Substantia nigra (tissue), 51 donors: ENCODE measurements at places on chromosomes 4 and X.
A peak's percentile ranks its signal among the peaks of the same experiment; 100 is the strongest.

DNA sequence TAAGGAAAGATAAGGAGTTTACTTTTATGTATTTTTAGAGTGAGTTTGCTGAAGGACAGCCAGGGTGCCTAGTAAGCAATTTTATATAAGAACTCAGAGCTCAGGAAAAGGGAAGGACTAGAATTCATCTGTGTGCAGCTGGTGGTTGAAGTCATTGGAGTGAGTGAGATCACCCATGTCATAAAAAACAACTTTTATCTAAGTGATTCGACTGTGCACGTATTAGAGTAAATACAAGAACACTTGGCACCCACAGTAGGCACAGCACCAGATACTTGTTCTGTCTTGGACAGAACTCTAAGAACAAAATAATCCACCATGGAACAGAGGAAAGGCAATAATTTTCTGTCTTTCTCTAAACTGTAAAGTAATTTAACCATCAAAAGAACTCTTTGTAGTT, 31.6 kb downstream of the SYNPO2 start:
- DNase-seq: no peak

DNA sequence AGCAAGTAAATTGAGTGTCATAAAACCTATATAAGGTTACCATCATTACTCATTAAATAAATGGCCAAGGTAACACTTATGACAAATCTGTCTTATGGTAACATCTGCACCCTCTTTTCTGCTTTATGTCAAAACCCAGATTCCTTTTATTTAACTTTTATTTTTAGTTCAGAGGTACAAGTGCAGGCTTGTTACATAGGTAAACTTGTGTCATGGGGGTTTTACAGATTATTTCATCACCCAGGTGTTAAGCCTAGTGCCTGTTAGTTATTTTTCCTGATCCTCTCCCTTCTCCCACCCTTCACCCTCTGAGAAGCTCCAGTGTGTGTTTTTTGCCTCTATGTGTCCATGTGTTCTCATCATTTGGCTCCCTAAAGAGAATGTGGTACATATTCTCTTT, 930.7 kb downstream of the CCSER1 start:
- no peak for DNase-seq

- DNase-seq: no peak
These were observed 39.8 kb downstream of the GPM6A start for GRCh38 chr4:175772170-175772705.

GRCh38 chrX:118025226-118025625, 91.4 kb downstream of the KLHL13 start:
- no peak for DNase-seq

DNA sequence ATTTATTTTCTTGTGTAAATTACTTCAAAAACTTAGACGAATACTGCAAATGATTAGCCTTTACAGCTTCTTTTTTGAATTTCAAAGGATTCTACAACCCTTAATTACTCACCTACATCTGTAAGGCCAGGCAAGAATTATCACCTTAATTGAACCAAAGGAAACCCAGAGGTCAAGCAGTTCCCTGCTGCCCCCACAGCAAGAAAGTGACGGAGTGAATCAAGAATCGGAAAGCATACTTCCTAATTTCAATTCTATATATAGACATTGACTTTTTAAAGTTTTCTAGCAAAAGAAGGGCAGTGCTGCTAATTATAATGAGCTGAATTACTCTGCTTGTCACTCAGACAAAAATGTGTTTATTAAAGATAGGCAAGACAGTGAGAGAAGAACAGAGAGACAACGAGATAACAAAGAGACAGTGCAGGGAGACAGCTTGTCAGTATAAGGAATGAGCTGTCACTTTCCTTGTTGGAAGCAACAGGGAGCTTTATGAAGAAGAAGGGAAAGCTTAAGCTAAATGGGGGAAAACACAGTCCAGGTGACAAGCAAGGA, 47.5 kb upstream of the SPANXN4 start:
- DNase-seq: no peak

DNA sequence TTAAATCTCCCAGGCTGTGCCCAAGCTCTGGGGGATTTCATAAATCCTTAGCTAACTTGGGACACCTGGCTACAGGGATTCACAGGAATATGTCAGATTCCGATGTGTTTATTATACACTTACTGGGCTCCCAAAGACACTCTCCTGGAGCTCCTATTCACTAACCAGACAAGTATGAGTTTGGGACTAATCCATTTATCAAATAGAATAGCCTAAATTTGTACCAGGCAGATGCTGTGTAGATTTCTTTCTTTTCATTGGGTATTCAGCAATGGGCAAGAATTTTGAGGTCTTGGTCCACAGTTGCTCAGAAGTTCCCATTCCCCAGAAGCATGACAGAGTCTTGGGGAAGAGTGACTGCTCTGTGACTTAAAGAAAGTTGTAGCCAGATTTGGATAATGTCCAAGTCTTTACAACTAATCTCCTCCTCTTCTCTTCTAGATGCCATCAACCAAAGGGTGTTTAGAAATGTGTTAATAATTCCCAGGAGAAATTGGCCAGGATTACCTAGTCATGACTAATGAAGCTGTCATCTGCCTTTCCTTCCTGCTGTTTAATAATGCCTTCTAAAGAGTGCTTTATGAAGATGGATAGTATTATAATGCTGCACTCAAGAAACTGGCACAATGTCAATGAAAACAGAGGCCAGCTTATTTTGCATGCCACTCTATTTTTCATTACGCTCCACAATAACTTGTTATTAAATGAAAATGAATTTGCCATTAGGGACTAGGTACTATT, 120.9 kb downstream of the CHIC2 start:
- no peak for DNase-seq

DNA sequence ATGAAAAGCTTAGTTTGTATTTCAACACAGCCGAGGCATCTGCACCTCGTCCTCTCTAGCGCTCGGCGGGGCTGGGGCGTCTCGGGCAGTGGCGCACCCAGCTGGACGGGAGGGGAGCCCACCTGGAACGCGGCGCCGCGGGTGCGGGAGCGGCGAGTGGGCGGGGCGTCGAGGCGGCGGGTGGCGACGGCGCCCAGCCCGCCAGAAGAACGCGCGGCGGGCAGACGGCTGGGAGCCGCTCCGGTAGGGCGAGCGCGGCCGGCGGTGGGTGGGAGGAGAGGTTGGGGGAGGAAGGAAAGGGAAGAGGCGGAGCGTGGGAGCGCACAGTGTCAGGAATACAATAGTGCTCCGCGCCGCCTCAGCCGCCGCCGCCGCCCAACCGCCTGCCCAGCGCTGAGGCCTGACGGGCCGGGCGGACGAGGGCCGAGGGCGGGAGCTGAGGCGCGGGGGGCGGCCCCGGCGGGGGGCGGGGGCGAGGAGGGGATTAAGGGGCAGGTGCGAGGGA, at the start of gene JADE3:
TSS of gene JADE3 (plus strand) at position 324 of the 505 bp plus-strand sequence. CDS start 72,474 bp downstream, outside the sequence.
- peak; percentile 62 for DNase-seq

DNA sequence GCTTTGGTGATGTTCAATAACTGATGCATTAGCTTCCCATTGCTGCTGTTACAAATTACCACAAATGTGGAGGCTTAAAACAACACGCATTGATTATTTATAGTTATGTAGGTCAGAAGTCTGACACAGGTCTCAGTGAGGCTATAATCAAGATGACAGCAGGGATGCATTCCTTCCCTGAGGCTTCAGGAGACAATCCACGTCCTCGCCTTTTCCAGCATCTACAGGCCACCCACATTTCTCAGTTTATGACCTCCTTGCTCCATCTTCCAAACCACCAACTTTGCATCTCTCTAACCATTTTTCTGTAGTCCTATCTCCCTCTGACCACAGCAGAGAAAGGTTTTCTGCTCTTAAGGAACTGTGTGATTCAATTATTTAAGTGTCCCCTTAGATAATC, 92.5 kb downstream of the GASK1B start:
- no peak for DNase-seq

- DNase-seq: peak; percentile 34
These were observed 498 bp downstream of the RBMX start for GRCh38 chrX:136880003-136880451.

DNA sequence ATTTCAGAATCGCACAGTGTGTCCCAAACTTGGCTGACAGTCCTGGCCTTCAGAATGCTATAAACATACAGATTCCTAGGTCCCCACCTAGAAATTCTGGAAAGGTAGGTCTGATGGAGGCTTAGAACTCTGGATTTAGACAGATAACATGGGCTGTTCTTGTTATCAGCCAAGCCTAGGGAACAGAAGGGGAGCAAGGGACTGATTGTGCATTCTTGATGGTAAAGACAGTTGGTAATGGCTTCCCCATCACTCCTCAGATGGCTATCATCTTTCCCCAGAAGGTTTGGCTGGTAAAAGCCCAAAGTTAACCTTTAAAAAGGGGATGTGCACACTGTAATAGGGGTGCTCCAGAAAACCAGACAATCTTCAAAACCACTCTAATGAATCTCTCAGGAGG, 35.7 kb downstream of the DIPK2B start:
- no peak for DNase-seq

GRCh38 chr4:15434091-15434490, 6.3 kb downstream of the C1QTNF7 start:
- DNase-seq: no peak

DNA sequence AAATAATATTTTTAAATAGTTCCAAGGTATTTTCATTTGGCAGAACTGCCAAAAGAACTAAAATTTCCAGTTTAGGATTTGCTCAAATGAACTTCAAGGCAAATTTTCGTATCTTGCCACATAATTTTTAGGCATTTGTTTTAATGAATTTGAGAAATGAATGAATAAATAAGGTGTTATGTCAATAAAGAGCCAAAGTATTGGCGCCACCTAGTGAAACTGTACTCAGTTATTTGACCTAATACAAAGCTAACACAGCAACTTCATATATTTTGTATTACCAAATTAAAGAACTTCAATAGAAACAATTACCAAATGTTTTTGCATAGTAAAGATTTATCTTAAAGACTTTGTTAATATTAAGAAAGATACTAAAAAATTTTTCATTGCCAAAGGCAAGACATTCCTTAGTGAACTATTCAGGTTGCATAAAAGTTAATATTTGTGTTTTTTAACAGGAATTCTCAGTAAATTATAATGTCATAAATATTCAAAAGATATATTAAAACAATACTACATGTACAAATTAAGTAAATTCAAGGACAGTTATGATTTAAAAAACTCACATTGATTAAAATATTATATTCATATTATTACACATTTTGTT, 50.3 kb downstream of the STPG2 start:
- DNase-seq: no peak

GRCh38 chr4:117786566-117786965, 247.7 kb upstream of the NDST3 start:
- DNase-seq: no peak

- no peak for DNase-seq
These were observed 13.6 kb downstream of the SYAP1 start for GRCh38 chrX:16733013-16733412.

DNA sequence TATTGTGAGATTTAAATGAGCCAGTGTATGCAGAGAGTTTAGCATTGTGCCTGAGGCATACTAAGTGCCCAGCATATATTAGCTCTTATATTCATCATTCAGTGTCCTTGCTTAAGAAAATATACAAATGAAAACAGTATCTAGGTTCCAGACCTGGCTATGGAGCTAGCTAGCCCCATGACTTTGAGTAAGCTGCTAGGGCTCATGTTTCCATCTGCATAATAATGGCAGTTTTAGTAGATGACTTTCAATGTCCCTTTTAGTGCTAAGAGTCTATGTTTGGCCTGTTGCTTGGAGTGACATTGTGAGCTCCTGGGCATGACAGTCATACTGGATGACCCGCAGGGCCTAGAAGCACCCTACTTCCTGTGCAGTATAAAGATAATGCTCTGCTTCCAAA, 435.3 kb downstream of the ZIC3 start:
- no peak for DNase-seq

- no peak for DNase-seq
These were observed 74.6 kb upstream of the FAAH2 start for GRCh38 chrX:57211906-57212305.

DNA sequence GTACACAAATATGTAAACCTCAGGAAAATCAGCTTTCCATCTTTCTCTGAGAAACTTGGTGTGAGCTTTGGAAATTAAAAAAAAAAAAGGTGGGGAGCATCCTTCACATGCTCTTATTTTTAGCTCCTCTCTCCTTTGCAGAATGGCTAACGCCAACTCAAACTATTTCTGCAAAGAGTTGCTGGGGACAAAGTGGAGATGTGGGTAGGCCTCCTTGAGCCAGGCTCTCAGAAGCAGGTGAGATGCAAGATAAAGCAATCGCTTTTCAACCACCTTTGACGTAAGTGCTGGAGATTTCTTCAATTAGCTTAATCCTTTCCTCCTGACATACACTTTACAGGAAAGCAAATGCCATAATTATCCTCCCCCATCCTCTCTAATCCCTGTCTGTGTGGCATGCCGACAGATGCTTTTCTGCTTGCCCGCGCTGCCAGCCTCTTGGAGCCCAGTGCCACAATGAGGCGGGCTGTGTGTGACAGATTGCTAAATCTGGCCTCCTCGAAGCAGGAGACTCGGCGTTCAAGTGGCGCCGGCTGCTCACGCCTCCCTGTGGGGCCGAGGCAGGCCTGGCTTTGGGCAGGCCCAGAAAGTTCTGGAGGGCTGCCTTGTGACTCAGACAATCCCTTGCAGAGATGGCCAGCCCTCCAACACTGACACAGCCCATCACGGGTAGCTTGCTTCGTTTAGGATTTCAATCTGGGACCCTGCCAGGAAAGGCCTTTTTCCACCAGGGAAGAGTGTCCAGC, 64.9 kb upstream of the SOD3 start:
- peak; percentile 18 for DNase-seq

DNA sequence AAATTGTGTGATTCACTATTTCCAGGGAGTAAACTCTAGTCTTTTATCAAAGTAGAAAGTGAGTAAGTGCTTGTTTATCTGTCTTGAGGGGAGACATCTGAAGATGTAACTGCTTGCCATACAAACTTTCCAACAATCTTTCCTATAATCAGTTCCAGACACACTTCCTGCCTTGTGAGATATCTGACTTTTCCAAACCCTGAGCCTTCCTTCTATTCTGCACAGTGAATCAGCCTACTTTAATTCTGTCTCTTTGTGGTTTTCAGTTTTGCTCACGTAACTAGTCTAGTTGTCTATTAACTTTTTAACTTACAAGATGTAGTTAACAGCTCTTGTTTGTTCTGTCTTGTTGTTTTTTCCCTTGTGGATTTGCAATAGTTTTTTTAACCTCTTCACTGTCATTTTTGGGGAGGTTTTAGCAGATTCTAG, 947.8 kb downstream of the C4orf33 start:
- no peak for DNase-seq

- no peak for DNase-seq
These were observed 94.1 kb upstream of the GALNT7 start for GRCh38 chr4:173074501-173074946.

- DNase-seq: no peak
These were observed 26.3 kb upstream of the TMEM131L start for GRCh38 chr4:153439831-153440230.

DNA sequence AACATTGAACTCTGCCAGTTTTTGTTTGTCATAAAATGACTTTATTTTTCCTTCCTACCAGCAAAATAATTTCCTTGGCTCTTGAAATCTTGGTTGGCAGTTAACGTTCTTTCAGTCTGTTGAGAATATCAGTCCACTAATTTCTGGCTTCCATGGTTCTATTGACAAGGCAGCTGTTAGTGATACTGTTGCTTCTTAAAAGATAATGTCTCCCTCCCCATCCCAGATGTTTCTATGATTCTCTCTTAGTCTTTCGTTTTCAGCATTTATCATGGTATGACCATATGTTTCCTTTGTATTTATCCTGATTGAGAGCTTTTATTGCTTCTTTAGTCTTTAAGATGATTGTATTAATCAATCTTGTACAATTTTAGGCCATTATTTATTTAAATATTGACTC, 81.1 kb upstream of the STK26 start:
- DNase-seq: no peak
